HL-60 (cell line): ENCODE measurements at places on chromosomes 4 and X.

GRCh38 chrX:73916931-73917667 lies 354.1 kb downstream of the CHIC1 start:
- DNase-seq: no peak

- DNase-seq: no peak
Observed at GRCh38 chrX:40402831-40403533, 177.8 kb upstream of the ATP6AP2 start.

DNA sequence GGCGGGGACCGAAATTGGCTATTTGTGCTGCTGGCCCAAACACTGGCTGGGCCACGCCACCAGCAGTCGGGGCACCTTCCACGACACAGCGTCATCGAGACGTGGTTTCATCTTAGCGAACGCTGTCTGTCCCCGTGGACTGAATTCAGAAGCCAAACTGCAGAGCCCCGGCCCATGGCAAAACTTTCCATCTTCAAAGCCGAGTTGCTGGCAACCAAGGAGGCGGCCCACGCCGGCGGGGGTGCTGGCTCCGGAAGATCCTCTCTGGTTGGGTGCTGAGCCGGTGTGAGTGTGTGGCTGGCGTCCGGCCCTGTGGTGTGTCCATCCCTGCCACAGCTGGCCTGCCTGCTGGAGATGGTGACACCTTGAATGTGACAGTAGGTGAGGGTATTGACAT lies 96.6 kb upstream of the ADRA2C start:
- DNase-seq: no peak

GRCh38 chr4:186772936-186773487 lies 49.4 kb upstream of the FAT1 start:
- no peak for DNase-seq

- DNase-seq: no peak
Observed at GRCh38 chrX:153450949-153451277, 5.1 kb upstream of the TREX2 start.

GRCh38 chrX:110363244-110363643 lies 4.6 kb downstream of the RTL9 start:
- DNase-seq: no peak

DNA sequence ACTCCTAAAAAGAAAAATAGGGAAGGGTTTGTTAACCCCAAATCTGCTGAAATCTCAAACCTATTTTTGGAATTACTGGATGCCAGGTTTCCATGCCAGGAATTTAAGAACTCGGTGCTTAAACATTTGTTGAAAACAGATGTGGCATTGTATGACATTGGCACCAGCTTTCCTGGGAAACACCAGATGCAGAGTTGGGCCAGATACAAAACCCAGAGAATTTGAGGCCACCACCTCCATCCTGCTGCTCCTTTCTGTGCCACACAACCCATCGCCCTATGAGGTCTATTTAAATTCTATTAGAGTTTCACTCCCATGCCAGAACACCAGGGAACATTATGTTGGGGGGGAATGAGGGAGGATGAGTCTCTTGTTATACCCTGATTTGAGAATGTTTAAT lies 71.7 kb downstream of the ARAP2 start:
- no peak for DNase-seq

DNA sequence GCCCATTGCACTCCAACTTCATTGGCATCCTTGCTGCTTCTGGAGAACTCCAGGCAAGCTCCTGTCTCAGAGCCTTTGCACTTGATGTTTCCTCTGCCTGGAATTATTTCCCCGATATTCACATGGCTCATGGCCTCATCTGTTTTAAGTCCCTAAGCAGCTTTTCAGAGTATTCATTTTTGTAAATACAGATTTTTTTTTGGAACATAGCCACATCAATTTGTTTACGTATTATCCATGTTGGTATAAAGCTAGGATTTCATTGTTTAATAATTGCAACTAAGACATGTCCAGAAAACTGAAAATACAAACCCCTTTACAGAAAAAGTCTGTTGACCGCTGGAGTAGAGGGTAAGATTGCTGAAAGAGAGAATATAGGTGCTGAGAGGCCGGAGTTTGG lies 142.0 kb downstream of the CAMK2D start:
- DNase-seq: no peak
